ENCODE measurements at places on chromosomes 13 and 19. TPM values are rescaled to one million over a fixed set of nuclear protein-coding genes. Genes with fewer than 3 reads are reported as not detected.

- peaks cover 98% of the 10 kb centered on the region for H3K36me3 ChIP-seq
- no peak for DNase-seq
- no peak overlapping the region for H3K4me3 ChIP-seq
- no peaks in the 10 kb centered on the region for H3K27me3 ChIP-seq
Measured at GRCh38 chr13:36965767-36966166, 33.4 kb downstream of the ALG5 start.

- H3K4me1 ChIP-seq = no peaks in the 10 kb centered on the region
- no peaks in the 10 kb centered on the region for H3K27me3 ChIP-seq
- H3K36me3 ChIP-seq = peaks cover 2% of the 10 kb centered on the region
- no peak overlapping the region for H3K4me3 ChIP-seq
- no peak for DNase-seq
- no peak overlapping the region for H3K27ac ChIP-seq
Measured at GRCh38 chr13:36858290-36858689, 39.3 kb downstream of the RFXAP start.

DNA sequence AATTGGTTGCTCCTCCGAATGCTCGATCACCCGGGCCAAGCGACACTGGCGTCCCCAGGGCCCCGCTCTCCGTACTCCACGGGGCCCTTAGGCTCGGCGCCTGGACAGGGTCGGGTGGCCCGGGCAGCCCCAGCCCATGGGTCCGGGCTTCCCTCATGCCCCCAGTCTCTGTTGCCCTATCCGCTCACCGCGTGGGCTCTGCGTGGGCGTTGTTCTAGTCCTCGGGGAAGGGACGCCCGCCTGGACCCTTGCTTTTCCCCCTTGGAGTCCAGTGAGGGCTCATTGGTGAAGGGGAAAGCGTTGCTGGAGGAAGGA lies 1.3 kb downstream of the TDRD12 start:
- no peak for DNase-seq
- no peaks in the 10 kb centered on the region for H3K4me1 ChIP-seq
- H3K27me3 ChIP-seq = no peaks in the 10 kb centered on the region
- no peak overlapping the region for H3K4me3 ChIP-seq
- H3K27ac ChIP-seq = no peak overlapping the region

GRCh38 chr13:99737481-99738245 lies 233.9 kb downstream of the ZIC5 start:
- DNase-seq = no peak
- H3K4me3 ChIP-seq = no peak overlapping the region
- no peaks in the 10 kb centered on the region for H3K27me3 ChIP-seq
- no peak overlapping the region for H3K27ac ChIP-seq

DNA sequence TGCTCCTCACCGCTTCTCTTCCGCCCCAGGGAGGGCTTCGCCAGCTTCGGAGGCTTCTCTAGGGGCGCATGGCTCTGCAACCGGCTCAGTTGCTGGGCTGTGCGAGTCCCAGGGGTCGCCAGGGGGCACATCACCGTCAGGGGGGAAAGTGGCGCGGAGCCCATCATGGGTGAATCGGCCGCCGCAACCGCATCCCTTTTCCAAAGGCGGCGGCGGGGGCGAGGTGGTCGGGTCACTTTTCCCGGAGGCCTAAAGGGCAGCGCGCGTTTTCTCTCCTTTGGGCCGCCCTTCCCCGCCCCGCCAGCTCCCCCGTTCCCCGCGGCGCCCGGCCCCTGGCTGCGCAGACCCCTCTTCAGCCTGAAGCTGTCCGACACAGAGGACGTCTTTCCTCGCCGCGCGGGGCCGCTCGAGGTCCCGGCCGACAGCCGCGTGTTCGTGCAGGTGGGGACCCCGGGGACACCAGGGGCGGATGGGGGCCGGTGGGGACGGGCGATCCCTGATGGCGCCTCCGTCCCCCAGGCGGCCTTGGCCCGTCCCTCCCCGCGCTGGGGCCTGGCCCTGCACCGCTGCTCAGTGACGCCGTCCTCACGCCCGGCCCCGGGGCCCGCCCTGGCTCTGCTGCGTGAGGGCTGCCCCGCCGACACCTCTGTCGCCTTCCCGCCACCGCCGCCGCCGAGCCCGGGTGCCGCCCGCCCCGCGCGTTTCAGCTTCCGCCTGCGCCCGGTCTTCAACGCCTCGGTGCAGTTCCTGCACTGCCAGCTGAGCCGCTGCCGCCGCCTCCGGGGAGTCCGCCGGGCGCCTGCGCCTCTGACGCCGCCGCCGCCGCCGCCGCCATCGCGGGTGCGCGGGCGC lies 1.7 kb downstream of the TGFBR3L start:
- DNase-seq = no peak
- H3K4me1 ChIP-seq = peaks cover 39% of the 10 kb centered on the region
- no peak overlapping the region for H3K27ac ChIP-seq
- H3K36me3 ChIP-seq = peaks cover 19% of the 10 kb centered on the region

DNA sequence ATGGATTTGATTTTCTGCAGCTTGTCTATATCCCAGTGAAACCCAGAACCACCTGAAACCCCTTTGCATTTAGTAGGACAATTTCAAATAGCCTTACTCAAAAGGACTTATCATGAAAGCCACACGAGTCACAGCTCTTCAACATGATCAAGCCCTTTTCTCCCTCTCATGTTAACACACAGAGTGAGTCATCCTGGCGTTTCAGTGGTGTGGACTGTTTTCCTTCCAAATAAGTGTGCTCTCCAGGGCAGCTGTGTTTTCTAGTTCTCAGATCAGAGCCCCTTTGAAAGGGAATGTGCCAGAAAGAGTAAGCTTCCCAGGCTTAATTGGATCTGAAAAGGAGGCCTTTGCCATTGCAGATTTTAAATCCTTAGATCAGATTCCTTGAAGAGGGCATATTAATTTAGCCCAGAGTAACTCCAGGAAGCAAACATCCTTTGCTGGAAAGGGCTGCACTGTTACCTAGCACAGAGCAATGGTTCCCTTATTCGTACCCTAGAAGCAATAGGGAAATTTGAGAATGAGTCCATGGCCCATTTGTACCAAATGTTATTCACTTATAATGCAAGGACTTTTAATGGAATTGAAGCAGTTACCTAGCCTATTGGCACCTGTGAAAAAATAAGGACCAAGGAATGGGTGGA lies 51.3 kb downstream of the ERICH6B start:
- no peaks in the 10 kb centered on the region for H3K4me1 ChIP-seq
- no peak overlapping the region for H3K27ac ChIP-seq
- H3K36me3 ChIP-seq = no peaks in the 10 kb centered on the region
- H3K27me3 ChIP-seq = no peaks in the 10 kb centered on the region

- no peak for DNase-seq
- H3K4me3 ChIP-seq = no peak overlapping the region
- no peaks in the 10 kb centered on the region for H3K36me3 ChIP-seq
- no peaks in the 10 kb centered on the region for H3K4me1 ChIP-seq
- peaks cover 6% of the 10 kb centered on the region for H3K27me3 ChIP-seq
Measured at GRCh38 chr19:8877854-8878705, 45.9 kb downstream of the MBD3L1 start.

GRCh38 chr13:113183450-113184129 lies 24.9 kb downstream of the PCID2 start:
- H3K4me1 ChIP-seq = peaks cover 5% of the 10 kb centered on the region
- no peak overlapping the region for H3K4me3 ChIP-seq
- H3K27ac ChIP-seq = no peak overlapping the region
- no peak for DNase-seq
- H3K36me3 ChIP-seq = peaks cover 19% of the 10 kb centered on the region

DNA sequence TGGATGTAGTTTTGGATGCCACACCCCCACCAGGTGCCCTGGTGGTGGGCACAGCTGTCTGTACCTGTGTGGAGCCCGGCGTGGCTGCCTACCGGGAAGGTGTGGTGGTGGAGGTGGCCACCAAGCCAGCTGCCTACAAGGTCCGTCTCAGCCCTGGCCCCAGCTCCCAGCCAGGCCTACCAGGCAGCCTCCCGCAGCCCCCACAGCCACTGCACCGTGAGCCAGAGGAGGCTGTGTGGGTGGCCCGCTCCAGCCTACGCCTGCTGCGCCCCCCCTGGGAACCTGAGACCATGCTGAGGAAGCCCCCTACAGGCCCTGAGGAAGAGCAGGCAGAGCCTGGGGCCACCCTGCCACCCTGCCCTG lies 3.5 kb downstream of the CIC start:
- no peak overlapping the region for H3K27ac ChIP-seq
- DNase-seq = no peak
- peaks cover 66% of the 10 kb centered on the region for H3K4me1 ChIP-seq
- no peaks in the 10 kb centered on the region for H3K27me3 ChIP-seq

- no peak for DNase-seq
- peaks cover 78% of the 10 kb centered on the region for H3K4me1 ChIP-seq
- no peak overlapping the region for H3K27ac ChIP-seq
Measured at GRCh38 chr19:19436137-19436691, 30.7 kb downstream of the GATAD2A start.

- peaks cover 10% of the 10 kb centered on the region for H3K27me3 ChIP-seq
- H3K4me1 ChIP-seq = peaks cover 4% of the 10 kb centered on the region
- H3K4me3 ChIP-seq = no peak overlapping the region
- no peaks in the 10 kb centered on the region for H3K36me3 ChIP-seq
- H3K27ac ChIP-seq = no peak overlapping the region
Measured at GRCh38 chr13:30725326-30726085, 9.8 kb upstream of the ALOX5AP start.

- no peaks in the 10 kb centered on the region for H3K36me3 ChIP-seq
- no peaks in the 10 kb centered on the region for H3K27me3 ChIP-seq
- DNase-seq = no peak
- no peak overlapping the region for H3K4me3 ChIP-seq
Measured at GRCh38 chr19:53462861-53463260, 4.7 kb upstream of the ZNF813 start.

DNA sequence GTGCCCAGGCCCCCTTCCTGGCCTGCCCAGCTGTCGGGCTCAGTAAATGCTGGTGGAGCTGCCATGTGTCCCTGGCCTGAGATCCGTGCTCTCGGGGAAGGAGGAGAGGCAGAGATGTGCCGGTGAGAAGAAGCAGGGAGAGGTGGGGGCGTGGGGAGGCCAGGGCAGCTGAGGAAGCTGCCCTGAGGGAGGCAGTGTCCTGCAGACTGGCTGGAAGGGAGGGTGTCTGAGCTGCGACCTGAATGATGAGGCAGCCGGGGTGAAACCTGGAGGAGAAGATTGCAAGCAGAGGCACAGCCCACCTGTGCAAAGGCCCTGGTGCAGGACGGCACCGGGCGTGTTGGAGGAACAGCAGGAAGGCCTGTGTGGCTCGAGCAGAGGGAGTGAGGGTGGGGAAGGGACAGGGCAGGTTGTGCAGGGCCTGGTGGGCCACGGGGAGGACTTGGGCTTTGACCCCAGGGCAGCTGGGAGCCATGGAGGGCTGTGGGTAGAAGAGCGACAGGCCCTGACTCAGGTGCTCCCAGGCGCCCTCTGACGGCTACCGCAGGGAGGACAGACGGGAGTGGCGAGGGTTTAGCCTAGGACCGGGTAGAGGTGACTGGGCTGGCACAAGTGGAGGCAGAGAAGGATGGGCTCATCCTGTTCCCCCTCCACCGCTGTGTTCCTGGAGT lies 14.0 kb upstream of the CELF5 start:
- no peak overlapping the region for H3K27ac ChIP-seq
- DNase-seq = peak; percentile 62
- no peaks in the 10 kb centered on the region for H3K36me3 ChIP-seq
- no peaks in the 10 kb centered on the region for H3K4me1 ChIP-seq

DNA sequence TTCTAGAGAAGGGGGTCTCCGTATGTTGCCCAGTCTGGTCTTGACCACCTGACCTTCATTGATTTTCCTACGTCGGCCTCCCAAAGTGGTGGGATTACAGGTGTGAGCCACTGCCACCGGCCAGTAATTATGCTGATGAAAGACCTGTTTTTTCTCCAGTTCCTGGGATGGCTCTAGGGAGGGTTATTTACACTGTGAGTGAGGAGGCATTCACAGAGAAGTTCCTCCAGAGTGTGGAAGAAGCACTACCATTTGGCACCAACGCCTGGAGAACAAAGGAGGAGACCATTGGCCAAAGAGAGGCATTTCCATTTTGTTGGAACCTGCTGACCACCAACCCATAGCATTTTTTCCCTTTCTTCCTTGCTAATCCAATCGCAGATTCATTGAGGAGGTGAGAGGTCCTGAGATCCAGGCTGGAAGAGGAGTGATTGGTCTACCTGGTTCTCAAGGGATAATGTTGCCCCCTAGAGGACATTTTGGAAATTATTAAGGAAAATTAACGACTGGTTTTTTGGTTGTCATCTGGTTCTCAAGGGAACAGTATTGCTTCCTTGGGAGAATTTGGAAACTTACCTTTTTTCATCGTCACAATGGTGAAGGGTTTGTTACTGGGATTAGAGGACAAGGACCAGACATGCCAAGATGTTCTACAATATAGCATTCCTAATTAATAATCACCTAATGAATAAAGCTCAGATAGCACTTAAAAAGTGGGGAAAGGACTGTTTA lies 5.5 kb upstream of the SAE1 start:
- DNase-seq = no peak
- H3K27ac ChIP-seq = no peak overlapping the region
- H3K4me1 ChIP-seq = no peaks in the 10 kb centered on the region

GRCh38 chr19:2239771-2240770 lies 3.4 kb downstream of the SF3A2 start:
- no peaks in the 10 kb centered on the region for H3K27me3 ChIP-seq
- peaks cover 18% of the 10 kb centered on the region for H3K36me3 ChIP-seq

DNA sequence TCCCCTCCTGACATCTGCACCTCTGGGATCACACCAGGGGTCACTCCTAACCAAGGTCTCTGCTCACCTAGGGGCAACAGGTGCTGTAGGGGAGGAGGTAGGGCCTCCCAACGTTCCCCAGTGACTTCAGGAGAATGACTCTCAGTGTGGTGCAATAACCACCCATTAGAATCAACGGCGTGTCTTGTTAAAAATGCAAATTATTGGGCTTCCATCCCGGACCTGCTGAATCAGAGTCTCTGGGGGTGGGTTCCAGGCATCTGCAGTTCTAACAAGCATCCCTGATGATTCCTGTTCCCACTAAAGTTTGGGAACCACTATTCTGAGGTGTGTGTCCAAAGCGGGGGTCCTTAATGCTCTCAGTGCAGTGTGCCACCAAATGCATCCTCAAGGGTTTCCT lies 84.6 kb downstream of the CRYL1 start:
- DNase-seq = no peak
- H3K4me1 ChIP-seq = peaks cover 15% of the 10 kb centered on the region
- no peak overlapping the region for H3K27ac ChIP-seq
- H3K27me3 ChIP-seq = no peaks in the 10 kb centered on the region

DNA sequence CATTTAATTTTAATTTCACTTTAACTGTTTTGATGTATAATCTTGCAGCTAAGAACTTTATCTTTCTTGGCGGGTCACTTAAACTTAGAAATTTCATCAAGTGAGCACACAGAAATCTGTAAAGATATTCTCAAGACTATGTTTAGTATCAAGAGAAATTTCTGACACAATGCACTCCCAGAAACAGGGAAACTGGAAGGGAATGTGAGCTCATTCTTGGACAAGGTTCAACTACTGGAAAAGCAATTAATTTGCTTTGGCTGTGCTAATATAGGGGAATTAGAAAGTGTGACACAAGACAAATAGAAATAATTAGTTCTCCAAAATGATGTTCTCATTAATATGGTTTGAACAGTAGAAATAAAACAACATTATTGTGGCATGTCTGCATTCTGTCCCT lies 402.3 kb downstream of the DACH1 start:
- no peaks in the 10 kb centered on the region for H3K36me3 ChIP-seq
- peak; percentile 18 for DNase-seq
- no peaks in the 10 kb centered on the region for H3K4me1 ChIP-seq
- no peak overlapping the region for H3K27ac ChIP-seq
- H3K27me3 ChIP-seq = no peaks in the 10 kb centered on the region
- H3K4me3 ChIP-seq = no peak overlapping the region

Gene BCAM
- polyA plus RNA-seq = 63.2 TPM

Gene CHST8
- 0.13 TPM for polyA plus RNA-seq

Gene PTH2
- not detected for polyA plus RNA-seq

Gene SLC27A5
- polyA plus RNA-seq = 7.9 TPM

Gene MYO16
- 5.9 TPM for polyA plus RNA-seq

Gene NR1H2
- polyA plus RNA-seq = 125 TPM

Gene ZNF491
- polyA plus RNA-seq = 0.67 TPM
